ENCODE measurements at places on chromosomes 13 and 19.

DNA sequence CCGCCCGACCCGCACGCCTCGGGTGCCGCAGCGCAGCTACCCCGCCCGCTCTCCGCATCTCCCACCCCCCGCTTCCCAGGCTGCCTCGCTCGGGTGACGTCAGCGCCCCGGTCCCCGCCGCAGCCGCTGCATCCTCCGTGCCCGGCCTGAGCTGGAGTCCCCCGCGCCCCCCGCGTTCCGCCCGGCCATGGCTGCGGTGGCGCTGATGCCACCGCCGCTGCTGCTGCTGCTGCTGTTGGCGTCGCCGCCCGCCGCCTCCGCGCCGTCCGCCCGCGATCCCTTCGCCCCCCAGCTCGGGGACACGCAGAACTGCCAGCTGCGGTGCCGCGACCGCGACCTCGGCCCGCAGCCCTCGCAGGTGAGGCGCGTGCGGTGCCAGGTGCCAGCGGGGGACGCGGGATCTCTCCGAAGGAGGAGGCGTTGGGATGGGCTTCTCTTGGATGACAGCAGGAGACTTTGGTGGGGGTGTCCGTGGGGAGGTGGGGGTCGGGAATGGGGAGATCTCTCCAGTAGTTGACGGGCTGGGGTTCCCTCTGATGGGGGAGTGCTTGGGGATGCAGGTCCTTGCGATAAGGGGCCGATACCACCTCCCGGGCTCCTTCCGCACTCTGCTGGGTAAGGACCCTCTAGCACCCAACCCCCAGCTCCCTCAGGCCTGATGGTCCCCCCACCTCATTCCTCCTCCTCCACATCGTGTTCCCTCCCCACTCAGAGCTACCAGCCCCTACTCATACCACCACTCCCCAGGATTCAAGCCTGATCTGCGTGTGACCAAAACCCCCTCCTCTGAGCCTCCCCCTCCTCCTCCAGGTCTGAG, at the start of gene TMEM59L:
Gene TMEM59L, plus strand, starts transcription at position 99 of the 817 bp plus-strand sequence. Its CDS starts 89 bp downstream, at position 188.
- no peak for DNase-seq

- DNase-seq: no peak
These were observed 547 bp downstream of the KCNN1 start for GRCh38 chr19:17967257-17968051.

- no peak for DNase-seq
These were observed 1.2 kb downstream of the ITPKC start for GRCh38 chr19:40717880-40718773.

GRCh38 chr19:5954293-5954692, 23.6 kb downstream of the RANBP3 start:
- DNase-seq: no peak

DNA sequence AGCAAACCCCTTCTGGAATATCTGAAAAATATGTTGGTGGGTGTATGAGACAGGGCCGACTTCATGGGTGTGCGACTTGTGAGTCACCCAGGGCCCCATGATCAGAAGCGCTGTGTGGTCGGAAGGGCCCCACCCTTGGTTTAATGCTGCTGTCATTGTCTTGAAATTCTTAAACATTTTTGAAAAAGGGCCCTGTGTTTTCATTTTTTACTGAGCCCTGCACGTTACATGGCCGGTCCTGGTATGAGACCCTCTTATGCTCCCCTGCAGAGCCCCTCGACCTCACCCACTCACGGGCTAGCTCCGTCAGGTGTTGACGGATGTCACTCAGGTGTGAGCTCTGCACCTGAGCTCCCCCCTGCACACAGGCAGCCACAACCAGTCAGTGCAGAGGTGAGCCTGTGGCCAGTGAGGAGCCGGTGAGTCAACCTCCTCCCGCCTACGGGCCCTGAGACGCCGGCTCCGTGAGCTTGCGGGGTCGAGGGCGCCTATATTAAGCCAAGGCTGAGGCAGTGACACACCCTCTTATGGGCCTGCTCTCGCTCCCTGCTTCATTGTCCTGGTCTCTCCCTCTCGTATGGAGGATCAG, 27.7 kb downstream of the GADD45B start:
- peak; percentile 63 for DNase-seq

- no peak for DNase-seq
These were observed 24.6 kb downstream of the ZNF813 start for GRCh38 chr19:53492153-53492552.

DNA sequence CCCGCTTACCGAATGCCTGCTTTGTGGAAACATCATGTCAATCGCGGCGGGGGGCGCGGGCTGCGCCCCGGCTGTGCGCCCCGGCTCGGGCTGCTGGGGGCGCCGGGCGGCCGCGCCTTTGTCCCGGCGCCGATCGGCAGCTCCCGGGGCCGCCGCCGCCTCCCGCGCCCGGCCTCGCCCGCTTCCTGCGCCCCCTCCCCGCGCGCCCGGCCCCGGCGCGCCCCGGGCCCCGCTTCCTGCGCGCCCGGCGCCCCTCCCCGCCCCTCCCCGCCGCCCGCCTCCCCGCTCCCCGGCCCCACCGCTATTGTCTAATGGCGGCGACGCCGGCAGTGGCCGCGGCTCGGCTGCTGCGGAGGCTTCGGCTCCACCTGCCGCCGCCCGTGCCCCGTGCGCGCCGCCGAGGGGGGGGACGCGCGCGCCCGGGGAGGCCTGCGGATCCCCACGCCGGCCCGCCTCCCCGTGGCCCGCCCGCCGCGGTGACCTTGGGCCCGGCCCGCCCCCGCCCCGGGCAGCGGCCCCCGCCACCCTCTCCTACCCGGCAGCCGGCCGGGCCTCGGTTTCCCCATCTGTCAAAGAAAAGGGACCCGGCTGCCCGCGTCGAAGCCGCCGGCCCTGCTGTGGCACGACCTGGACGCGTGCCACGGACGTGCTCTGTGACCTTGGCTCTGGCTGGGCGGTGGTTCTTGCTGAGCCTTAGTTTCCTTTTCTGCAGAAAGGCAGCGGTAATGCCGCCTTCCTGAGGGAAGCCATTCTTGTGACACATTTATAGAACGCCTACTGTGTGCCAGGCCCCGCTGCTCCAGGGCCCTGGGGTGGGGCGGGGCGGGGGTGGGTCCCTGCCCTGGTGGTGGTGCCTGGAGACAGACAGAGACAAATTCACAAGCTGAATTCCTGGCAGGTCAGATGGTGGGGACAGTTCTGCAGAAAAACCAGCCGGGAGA, at the start of gene TLE5:
Gene TLE5, minus strand, starts transcription at position 331 of the 941 bp plus-strand sequence. Its CDS starts 295 bp downstream, at position 36.
- peak; percentile 37 for DNase-seq

GRCh38 chr13:68050761-68051160, 820.6 kb upstream of the PCDH9 start:
- no peak for DNase-seq

- DNase-seq: no peak
These were observed 8.8 kb downstream of the ZNF787 start for GRCh38 chr19:56112313-56112709.

GRCh38 chr13:21402586-21403307, 56.4 kb downstream of the ZDHHC20 start:
- DNase-seq: no peak

- DNase-seq: no peak
These were observed 18.3 kb downstream of the SIAH3 start for GRCh38 chr13:45833242-45833641.

- DNase-seq: no peak
These were observed 11.7 kb upstream of the PROZ start for GRCh38 chr13:113146750-113147149.

DNA sequence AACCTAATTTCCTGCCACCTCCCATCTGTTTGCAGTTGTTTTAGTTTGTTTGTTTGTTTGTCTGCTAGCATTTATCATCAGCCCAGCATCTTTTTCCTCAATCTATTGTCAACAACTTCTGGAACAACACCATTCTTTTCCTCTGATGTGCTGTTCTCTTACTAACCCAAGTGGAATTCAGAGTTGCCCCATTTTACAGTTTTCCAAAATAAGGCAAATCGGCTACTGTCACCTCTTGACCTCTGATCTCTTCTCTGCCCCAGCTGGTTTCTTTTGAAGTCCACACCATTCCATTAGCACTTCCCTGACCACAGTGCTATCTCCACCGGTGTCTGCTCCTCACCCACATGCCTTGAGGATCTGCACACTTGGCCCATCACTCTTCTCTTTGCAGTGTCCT, 102.4 kb downstream of the EFNB2 start:
- no peak for DNase-seq

GRCh38 chr13:113842336-113843062, 21.4 kb downstream of the GAS6 start:
- DNase-seq: no peak

GRCh38 chr13:110407531-110407930, 100.4 kb downstream of the COL4A2 start:
- no peak for DNase-seq

- no peak for DNase-seq
These were observed 412 bp downstream of the ZNF528 start for GRCh38 chr19:52398081-52398441.

GRCh38 chr13:32445461-32445860, 17.5 kb upstream of the N4BP2L1 start:
- no peak for DNase-seq

- DNase-seq: no peak
These were observed 166.2 kb downstream of the ZIC5 start for GRCh38 chr13:99805361-99805760.

DNA sequence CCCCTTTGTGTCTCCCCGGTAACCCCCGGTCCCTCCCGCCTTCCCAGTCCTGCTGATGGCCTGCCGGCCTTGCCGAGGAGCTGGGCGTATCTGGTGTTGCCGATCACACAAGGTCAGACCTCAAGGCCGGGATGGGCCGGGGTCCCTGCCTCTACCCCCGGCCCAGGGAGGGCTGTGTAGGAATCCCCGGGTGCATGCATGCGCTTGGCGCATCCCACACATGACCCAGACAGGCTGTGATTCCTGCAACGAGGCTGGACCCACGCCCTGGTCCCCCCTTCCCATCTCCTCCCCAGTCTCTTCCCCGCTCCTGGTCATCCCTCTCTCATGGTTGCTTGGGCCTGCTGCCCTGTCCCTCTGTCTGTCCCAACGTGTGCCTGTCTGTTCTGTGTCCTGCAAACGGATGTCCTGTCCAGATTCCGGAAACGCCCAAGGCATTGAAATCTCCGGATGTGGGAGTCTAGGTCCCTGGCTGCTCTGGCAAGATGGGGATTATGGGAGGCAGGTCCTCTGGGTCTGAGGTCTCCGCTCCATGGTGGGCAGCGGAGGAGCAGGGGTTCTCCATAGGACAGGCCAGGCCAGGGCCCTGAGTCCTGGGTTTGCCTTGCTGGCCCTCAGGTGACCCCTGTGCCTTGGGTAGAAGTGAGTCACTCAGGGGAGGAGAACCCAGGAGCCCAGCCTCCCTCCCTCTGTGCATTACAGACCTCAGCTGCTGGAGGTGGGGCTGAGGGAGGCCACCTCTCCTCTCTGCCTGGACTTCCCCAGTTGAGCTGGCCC, 1.6 kb downstream of the PKN1 start:
- DNase-seq: no peak

DNA sequence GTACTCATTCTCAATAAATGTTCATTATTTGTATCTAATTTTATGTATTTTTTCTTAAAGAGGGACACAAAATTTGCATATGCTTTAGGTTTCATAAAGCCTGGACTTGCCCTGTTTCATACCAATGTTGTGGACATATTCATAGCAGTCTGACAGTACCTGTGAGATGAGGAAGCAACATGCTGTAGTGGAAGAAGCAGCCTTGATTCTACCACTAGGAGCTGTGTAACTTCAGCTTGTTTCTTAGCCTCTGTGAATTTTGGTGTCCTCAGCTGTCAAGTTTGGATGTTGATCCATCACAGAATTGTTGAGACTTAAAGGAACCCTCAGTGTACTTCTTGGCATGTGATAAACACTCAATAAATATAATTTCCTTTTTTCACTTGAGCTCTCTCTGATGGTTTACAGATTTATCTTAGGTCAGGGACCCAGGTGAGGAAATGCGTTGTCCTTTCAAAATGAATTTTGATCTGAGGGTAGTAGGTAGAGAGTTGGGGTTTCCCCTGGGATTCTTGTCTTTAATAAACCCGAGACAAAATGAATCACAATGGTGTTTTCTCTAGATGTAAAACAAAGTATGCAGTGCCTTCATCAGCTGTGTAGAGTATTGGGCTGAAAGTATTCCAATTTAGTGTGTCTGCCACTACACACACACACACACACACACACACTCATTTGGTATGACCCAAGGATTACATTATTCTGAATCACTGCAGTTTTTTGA, 152.1 kb downstream of the KCNRG start:
- no peak for DNase-seq

- no peak for DNase-seq
These were observed 395.0 kb downstream of the PCDH9 start for GRCh38 chr13:66835040-66835628.

DNA sequence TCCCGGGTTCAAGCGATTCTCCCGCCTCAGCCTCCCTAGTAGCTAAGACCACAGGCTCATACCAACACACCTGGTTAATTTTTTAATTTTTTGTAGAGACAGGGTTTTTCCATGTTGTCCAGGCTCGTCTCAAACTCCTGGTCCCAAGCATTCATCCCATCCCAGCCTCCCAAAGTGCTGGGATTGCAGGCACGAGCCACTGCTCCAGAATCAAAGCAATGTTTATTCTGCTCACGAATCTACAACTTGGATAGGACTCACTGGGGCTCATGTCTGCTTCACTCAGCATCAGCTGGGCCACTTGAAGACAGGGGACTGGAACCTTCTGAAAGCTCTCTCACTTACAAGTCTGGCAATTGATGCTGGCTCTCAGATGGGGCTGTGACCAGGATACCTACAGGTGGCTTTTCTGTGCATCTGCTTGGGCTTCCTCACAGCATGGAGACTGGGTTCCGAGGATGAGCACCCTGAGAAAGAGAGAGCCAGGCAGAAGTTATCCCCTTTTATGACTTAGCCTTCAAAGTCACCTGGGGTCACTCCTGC, 8.2 kb upstream of the ZNF792 start:
- DNase-seq: no peak

GRCh38 chr19:55179606-55180484, at the start of gene SYT5:
SYT5 (minus strand) TSS chr19:55180289; CDS start chr19:55179041, 1,248 bp downstream.
- DNase-seq: no peak

GRCh38 chr13:73984949-73985691, 149.1 kb downstream of the KLF12 start:
- DNase-seq: peak; percentile 30

- DNase-seq: no peak
These were observed 7.2 kb downstream of the CARS2 start for GRCh38 chr13:110698689-110699088.

DNA sequence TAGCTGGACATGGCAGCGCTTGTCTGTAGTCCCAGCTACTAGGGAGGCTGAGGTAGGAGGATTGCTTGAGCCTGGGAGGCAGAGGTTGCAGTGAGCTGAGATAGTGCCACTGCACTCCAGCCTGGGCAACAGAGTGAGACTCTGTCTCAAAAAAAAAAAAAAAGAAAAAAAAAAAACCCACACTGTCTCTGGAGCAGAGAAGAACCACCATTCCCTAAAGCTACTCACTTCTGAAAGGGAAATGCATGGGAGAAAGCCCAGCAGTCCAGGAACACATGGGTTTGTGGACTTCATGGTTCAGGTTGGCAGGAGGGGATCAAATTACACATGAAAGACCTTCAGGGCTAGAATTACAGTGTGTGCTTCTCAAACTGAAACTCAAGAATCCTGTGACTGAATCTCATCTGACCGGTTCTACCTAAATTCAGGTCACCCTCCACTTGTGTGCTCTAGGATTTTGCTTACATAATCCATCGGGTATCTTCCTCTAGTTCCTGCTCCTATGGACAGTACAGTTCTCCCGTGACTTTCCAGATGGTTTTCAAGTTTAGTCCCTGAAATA, 30.2 kb upstream of the CPB2 start:
- no peak for DNase-seq

All from activated CD8-positive, alpha-beta memory T cell treated with anti-CD3 and anti-CD28 coated beads for 1 hour (primary cell).